ENCODE measurements at places on chromosomes 2 and 18.

DNA sequence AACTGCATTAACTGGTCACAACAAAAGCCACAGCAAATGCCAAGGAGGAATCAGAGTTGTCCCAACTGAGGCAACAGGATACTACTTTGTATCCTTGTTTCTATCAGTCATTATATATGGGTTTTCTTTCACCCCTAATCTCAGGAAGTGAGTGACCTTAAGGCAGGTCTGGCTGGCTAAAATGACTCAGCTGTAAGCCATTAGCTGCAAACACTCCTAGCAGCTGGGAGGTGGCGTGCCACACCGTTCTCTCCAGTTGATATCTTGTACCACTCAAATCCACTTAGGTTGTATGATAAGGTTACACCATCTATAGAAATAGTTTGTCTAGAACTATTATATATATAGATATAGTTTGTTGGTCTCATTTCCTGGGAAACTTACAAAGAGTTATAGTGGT lies 171.1 kb upstream of the MC4R start:
- DNase-seq, result no peak

DNA sequence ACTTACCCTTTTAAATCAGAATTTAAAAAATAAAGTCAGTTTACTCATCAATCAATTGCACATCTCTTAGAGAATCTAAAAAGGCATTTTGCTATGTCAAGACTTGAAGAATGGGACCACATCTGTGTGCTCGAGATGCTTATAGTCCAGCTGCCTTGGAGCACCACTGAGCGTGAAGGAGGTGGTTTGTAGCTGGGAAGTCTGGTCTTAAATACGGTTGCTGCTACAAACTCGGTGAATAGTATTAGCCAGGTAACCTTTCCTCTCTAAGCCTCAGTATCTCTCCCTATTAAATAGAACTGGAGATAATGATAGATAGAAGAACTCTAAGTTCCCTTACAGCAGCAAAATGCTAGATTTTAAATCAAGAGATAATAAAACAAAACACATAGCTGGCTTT lies 289.7 kb downstream of the TRIB2 start:
- no peak for DNase-seq

GRCh38 chr2:145654156-145654555 lies 1134.2 kb upstream of the ZEB2 start:
- no peak for DNase-seq

DNA sequence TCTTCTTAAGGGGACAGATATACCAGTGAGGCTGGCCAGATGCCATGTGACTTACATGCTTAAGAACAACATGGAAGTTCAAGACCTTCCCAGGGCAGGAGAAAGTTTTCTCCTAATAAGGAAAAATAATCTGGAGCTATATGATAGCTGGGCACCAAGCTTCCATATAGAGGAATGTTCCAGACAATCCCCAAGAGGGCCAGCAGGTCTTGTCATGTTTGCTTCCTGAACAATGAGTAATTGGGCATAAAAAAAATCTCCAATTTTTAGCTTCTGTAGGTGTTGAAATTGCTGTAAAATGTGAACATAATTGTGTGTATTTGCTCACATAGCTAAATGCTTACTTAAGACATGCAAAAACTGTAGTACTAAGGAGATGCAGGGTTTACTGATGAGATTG lies 809.5 kb upstream of the PIK3C3 start:
- DNase-seq, result no peak

DNA sequence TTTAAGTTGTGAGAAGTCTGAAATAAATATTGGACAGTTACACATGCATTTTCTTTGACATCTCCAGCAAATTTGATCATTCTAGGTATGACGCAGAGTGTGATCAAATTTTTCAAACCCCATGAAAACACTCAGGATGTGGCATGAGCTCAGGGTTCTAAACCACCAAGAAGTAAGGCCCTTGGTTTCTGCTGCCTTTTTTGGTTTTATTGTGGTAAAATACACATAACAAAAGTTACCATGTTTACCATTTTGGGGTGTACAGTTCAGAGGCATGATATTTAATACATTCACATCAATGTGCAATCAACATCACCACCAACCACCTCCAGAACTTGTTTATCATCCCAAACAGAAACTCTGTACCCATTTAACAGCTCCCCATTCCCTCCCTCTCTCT lies 64.3 kb upstream of the TTN start:
- no peak for DNase-seq

- no peak for DNase-seq
Measured at GRCh38 chr18:8501044-8501443, 108.2 kb upstream of the RAB12 start.

DNA sequence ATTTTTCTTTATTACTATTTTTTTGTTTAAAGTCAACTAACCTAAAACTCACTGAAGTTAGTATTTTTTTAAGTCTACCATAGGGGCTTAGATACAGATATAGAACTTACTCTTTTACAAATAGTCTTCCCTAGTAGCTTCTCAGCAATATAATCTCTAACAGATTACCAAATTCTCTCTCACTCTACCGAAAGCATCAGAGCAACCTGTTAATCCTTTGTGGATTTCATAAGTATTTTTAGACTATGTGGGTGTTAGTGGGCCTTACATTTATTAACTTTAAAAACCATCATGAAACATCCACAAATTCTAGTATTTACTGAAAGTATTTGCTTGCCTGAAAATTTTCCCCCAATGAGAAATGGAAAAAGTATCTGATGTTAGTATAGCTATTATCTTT lies 84.6 kb upstream of the TFPI start:
- DNase-seq, result no peak

DNA sequence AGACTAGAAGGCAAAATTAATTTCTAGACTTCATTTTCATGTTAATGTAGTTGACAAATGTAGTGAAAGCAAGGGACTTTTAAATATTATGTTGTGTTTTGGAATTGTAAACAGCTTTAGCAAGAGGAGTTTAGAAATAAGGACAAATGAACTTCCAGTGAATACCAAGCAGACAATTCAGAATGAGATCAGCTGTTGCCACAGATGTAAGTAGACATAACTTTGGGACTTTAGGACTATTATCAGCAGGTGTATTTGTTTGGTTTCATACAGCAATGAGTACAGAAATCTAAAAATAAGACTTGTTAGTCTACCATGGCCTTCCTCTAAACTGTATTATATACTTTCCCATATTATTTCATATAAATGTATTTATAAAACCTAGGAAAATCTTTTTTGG lies 34.2 kb upstream of the CCNT2 start:
- DNase-seq, result no peak

DNA sequence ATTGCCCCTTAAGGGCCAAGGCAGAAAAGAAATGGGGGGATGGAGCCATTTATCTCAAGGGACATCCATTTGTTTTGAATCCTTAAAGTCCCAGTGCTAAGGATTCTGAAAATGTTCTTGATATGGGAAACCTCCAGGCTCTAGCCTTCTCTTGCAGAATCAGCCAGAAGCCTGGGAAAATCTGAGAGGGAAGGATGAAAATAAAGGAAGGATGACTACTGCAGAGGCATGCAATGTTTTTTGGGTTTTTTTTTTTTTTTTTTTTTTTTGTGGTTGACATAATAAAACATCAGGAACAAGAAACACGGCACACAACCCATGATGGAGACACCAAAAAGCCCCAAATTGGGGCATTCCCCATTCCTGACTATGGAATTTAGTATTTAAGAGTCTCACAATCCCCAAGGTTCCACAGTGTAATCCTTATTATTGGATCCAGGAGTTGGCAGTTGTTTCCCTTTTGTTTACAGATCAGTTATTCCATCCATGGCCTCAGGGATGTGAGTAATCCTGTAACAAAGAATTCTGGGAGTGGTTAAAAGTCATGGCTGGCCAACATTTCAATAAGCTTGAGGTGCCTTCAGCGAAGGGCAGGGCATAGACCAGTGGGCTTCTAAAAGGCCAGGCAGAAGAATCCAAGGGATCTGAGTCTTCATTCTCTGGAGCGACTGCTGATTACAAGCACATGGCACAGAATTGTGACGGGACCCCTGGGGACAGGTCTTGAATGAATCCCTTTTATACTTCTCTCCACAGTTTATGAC lies 337.5 kb downstream of the GULP1 start:
- no peak for DNase-seq

DNA sequence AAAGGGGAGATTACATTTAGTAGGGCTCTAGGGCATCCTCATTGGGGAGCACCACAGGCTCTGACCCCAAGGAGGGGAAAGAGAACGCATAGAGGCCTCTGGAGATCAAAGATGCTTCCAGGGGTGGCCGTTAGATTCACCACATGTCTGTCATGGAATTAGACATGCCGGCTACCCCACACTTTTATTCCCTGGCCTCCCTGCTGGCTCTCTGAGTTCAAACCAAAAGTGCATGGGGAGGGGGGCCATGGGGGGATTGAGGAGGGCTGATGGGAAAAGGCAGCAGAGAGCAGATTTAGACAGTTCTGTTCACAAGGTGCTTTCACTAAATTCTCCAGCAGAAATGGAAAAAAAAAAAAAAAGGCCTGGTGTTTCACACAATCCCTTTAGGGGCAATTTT lies 64.4 kb upstream of the ZNF521 start:
- DNase-seq, result no peak

DNA sequence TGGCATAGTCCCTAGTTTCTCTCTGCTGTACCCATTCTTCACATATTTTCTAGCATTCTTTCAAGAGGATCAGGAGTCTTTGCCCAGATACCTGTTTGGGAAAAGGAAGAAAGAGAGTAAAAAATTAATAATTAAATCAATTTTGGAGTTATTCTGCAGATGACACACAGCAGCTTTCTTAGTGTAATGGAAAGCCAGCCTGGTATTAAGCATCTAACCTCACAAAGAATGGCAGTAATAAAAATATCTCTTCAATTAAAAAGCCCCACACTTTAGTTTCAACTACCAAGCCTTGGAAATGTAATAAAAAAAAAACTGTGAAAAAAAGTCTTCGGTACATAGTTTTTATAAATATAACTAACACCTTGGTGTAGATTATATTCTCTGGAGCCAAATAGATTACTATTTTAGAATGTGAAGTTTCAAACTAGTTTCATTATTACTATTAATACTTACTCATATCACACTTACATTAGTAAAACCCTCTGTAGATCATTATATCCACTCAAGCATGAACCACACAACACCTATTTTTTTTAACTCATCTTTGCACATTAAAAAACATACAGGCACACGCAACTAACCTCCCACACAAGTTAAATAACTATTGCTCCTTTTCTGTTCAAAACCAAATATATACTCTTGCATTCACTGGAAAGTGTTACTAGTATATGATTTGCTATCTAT lies 90.9 kb downstream of the GPD2 start:
- no peak for DNase-seq

- DNase-seq, result no peak
Measured at GRCh38 chr2:105403783-105404698, 5.2 kb upstream of the FHL2 start.

DNA sequence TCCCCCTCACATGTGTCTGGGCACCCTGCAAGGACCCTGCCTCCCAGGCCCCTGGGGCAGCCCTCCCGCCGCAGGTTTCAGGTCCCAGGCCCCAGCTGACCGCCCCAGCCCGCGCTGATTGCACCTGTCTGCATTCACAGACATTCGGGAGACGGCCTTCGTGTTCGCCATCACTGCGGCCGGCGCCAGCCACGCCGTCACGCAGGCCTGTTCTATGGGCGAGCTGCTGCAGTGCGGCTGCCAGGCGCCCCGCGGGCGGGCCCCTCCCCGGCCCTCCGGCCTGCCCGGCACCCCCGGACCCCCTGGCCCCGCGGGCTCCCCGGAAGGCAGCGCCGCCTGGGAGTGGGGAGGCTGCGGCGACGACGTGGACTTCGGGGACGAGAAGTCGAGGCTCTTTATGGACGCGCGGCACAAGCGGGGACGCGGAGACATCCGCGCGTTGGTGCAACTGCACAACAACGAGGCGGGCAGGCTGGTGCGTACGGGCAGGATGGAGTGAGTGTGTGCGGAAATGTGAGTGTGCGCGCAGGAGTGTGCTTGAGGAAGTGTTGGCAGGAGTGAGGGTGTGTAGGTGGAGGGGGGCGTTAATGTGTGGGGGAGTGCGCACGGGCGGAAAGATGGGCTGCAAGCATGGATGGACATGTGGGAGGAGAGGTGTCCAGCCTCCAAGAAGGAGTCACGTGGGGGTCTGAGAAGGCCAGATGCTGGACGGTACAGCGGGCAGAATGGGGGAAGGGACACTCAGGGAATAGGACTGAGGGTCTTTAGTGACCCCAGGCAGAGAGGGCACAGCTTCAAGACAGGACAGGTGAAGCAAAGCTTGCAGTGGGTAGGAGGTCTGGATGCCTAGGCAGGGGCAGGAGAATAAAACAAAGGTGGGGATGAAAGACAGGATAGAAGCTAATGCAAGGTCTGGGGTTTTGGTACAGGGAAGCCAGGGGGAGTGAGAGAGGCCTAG lies 9.0 kb upstream of the WNT10A start:
- no peak for DNase-seq

- no peak for DNase-seq
Measured at GRCh38 chr2:160360089-160360757, 133.4 kb downstream of the RBMS1 start.
